Left cardiac atrium (tissue), 4 donors: ENCODE measurements at places on chromosomes 12 and 14. TPM values are rescaled to one million over a fixed set of nuclear protein-coding genes. Genes with fewer than 3 reads are reported as not detected.

Gene DIO3
- 0.37 TPM for total RNA-seq

DNA sequence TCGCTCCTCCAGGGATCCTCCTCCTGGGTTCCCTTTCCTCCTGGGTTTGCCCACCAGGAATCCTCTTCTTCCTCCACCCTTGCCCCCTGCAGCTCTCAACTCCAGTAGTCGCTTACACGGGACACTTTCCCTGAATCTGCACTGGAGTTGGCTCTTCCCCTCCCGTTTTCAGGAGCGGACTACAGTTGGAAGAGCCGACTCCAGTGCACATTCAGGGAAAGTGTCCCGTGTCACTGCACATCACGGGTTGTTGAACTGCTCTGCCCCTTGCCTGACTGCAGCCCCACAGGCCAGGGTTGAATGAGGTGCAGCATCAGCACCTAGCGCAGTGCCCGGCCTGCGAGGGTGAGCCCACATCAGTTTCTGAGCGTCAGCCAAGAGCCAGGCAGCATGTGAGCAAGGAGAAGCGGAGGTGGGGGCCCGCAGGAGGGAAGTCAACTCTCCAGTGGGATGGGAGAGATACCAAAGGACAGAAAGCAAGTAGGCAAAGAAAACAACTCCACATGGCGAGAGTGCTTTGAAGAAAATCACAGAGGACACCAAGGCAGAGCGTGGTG is 13.1 kb downstream of the RAPGEF3 start:
- no peak for DNase-seq

- DNase-seq: no peak
These were observed 120.7 kb downstream of the FOXN3 start for GRCh38 chr14:89296281-89296745.

Gene NGB
- total RNA-seq: not detected

DNA sequence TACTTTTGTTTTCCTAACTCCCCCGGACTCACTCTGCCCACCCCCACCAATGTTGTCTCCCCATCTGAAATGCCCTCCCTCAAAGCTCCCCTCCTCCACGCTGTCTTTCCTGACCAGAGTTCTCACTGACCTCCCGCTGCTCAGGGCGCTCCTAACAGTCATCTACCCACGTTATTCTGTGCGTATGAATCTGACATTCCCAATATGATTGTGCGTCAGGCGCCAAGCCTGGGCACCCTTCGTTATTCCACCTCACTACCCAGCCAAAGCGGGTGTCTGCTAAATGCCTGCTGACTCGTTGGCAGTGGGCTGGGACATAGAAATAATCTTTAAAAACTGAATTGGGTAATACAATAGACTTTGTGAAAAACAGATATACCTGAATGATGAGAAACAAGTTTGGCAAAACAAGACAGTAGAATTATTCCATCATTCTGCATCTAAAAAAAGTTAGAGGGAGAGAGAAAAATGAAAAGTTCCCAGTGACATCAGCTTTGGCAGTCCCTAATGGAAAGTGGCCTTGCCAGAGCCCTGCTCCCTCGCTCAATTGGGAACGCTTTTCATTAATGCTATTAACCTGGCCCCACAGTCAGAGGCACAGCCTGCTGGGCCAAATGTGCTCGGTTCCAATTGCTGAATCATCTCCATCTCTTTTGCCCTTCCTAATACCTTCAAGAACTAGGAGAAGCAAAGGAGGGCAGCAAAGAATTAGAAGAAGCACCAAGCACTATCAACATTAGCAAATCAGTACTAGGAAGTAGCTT is 74.0 kb upstream of the PLXNC1 start:
- DNase-seq: peak; percentile 55

Gene HOXC6
- total RNA-seq: 0.50 TPM

DNA sequence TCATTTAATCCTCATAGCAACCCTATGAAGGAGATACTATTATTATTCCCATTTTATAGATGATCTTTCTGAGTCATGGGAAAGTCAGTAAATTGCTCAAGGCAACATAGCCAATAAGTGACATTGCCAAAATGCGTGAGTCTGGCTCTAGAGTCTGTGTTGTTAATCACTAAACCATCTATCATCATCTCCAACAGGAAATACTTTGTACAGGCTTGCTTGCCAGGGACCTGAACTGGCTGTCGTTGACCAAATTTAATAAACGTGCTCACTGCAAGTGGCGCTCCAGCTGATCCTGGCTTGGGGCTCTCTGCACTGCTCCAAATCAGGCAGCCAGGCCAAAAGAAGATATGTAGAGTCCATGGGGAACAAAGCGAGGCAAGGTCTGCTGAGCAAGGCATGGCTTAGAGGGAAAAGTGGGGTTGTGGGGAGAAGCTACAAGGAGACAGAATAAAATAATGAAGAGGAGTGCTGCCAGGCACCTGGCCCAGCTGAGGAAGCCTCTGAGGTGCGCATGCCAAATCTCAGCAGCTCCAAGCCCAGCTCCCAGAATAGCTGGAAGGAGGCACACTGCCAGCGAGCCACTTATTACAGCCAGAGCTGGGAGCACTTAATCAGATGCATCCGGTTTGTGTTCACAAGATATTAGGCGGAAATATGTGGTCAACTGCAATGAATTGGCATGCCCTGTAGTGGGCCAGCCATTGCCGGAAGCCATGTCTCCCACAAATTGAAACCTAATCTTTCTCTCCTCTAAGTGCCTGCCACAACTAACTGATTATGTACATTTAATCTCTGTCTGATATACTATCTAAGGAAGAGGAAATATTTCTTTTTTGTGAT is 43.3 kb upstream of the PTPRO start:
- peak; percentile 87 for DNase-seq

- no peak for DNase-seq
These were observed 199.3 kb downstream of the ADGRD1 start for GRCh38 chr12:131153016-131153415.

- DNase-seq: no peak
These were observed 47.9 kb downstream of the NEUROD4 start for GRCh38 chr12:55067701-55068100.

Gene SMCO3
- 0.29 TPM for total RNA-seq

DNA sequence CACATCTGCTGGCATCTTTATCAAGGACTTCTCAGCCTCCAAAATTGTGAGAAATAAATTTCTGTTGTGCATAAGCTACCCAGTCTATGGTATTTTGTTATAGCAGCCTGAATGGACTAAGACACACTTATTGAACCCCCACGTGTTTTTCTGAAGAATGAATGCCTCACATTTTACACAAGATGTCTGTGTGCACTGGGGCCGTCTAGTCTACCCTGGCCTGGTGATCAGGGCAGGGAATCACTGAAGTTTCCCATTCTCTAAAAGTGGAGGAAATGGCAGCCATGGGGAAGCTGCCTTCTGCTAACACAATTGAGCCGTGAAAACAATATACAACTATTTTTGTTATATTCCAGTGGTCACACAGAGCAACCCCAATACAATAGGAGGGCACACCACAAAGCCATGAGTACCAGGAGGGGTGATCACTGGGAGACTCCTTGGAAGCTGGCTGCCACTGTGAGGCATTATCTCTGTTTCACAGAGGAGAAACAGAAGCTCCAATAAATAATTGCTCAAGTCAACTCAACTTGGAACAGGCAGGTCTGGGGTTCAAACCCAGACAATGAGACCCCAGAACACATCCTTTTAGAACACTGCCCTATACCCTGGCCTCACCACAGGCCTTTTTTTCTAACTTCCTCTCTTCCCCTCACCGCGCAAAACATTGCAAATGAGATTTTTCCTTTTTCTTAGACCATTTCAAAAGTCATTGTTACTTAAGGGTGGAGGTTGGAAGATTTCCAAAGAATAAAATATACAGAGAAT is 18.3 kb upstream of the LTA4H start:
- no peak for DNase-seq

DNA sequence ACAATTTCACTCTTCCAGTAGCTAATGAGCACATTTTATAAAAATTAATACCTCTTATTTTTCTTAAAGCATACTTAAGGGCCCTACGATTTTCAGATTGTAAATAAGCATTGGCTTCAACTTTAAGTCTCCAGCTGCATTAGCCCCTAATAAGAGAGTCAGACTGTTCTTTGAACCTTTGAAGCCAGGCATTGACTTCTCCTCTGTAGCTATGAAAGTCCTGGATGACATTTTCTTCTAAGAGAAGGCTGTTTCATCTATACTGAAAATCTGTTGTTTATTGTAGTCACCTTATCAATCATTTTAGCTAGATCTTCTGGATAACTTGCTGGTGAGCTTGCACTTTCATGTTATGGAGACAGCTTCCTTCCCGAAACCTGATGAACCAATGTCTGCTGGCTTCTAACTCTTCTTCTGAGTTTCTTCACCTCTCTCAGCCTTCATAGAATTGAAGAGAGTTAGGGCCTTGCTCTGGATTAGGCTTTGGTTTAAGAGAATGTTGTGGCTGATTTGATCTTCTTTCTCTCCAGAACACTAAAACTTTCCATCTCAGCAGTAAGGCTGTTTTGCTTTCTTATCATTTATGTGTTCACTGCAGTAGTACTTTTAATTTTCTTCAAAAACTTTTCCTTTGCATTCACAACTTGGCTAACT is 377.1 kb upstream of the RGS6 start:
- no peak for DNase-seq

DNA sequence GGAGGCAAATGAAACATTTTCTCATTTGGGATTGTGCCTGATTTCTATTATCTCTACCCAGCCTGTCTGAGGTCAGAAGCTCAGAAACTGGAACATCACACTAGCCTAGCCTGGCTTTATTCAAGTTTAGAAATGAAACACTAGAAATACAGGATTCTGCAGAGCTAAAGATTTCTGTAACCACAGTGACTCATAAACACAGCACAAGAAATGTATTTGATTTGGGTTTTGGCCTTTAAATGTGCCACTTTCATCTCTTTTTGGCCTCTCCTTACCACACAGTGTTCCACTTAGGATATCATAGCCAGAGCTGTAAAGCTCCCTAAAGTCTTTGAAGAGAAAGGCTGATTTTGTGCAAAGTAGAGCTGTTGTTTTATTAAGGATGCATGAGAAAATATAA is 307.5 kb downstream of the EMP1 start:
- DNase-seq: no peak

GRCh38 chr12:115398311-115398781 is 714.4 kb upstream of the TBX3 start:
- no peak for DNase-seq

GRCh38 chr12:64835901-64836300 is 11.5 kb downstream of the TBC1D30 start:
- DNase-seq: no peak

DNA sequence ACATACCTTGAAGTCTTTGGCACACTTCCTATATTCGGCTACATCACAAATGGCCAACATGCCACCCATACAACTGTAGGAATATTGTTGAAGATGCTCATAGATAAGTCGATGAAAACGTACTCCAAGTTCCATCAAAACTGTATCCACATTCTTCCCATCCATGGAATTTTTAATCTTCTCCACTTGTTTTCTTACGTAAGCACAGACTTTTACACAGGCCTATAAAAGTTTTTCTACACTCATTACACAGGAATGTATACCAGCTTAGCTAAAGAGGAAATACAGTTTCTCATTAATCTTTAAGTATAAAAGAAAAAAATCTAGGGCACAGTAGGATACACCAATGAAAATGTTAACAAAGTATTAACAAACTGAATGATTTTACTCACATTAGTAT is 59.1 kb downstream of the EXOC5 start:
- no peak for DNase-seq

DNA sequence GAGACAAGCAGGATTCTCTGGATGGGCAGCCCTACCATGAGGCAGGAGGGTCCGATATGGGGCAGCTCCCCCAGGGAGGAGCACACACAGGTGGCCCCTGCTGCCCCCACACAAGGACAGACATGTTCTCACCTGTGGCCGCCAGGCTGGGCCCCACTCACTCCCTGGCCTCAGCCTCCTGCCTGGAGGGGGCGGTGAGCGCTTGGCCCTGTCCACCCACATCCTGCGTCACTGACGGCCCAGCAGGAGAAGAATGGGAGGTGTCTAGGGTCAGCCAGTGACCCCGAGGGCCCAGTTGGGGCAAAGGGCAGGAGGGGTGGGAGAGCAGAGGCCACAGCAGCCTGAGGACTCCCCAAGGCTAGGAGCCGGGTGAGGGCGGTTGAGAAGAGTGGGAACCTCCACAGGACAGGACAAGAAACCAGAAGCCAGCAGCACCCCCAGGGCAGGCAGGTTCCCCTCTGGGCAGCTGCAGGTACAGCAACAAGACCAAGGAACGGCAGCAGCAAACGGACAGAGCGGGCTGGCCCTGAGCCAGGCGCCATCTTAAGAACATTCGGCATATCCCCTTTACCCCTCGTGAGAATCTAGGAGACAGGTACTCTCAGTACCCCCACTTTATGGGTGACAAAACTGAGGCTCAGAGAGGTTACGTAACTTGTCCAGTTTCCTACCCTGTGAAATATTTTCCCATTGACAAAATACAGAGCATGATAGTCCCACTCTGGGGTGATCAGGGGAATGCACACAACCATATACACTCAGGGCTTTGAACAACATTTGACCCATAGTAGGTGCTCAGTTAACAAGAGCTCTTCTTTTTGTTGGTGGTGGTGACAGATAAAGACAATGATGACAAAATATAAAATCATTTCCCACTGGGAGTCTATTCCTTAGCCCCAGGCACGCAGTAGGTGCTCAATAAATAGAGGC is 74.3 kb downstream of the NCOR2 start:
- no peak for DNase-seq

Gene PPP1R3E
- total RNA-seq: 8.3 TPM

Gene HOTAIR
- total RNA-seq: not detected
